CD4-positive, alpha-beta T cell (primary cell): ENCODE measurements at places on chromosomes 7 and 10. TPM values are rescaled to one million over a fixed set of nuclear protein-coding genes. Genes with fewer than 3 reads are reported as not detected.

Gene VSIR
- 91.4 TPM for total RNA-seq

Gene LIPM
- not detected for total RNA-seq

Gene MNX1
- not detected for total RNA-seq

Gene UCMA
- not detected for total RNA-seq

DNA sequence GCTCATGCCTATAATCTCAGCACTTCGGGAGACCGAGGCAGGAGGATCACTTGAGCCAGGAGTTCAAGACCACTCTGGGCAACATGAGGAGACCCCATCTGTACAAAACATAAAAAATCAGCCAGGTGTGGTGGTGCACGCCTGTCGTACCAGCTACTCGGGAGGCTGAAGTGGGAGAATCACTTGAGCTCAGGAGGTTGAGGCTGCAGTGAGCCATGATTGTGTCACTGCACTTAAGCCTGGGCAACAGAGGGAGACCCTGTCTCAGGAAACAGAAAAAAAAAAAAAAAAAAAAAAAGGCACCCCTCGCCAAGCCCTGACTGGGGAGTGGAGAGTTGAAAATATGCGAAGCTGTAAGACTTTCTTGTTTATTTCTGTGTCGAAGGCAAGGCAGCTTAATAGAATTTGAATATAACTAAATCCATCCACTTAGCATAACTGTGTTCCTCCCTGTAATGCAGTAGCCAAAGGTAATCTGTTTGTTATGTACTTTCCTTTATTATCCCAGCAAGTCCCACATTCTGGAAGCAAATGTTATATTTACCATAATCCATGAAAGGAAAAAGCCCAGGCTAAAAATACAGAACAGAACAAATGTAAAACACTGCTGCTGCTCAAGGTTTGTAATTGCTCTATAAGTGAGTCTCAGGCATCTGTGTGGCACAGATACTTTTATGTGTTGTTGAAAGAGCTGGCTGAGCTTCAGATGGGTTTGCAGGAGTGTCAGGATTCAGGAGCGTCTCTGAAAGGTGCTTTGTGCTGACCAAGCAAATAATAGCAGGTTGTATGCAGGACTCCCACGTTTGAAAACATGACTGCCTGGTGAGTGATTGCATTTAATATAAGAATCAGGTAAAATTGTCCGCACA lies 127.2 kb downstream of the CELF2 start:
- DNase-seq = no peak

DNA sequence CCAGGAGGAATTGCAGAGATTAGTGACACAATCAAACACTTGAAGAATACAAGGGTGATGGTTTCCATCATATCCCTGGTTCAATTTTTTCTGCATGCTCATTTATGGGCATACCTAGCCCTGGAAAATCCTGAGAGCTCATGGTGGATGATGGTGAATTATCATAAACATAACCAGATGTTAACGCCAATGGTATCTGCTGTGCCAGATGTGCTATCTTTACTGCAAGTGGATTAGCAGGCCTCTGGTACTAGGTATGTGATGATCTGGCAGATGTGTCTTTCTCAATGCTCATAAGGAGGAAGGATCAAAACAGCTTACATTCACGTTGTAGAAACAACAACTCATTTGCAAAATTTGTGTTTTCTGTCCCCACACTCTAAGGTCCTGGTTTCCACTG lies 150.5 kb downstream of the FZD1 start:
- DNase-seq = no peak

GRCh38 chr7:139844779-139845442 lies 15.8 kb downstream of the TBXAS1 start:
- no peak for DNase-seq

DNA sequence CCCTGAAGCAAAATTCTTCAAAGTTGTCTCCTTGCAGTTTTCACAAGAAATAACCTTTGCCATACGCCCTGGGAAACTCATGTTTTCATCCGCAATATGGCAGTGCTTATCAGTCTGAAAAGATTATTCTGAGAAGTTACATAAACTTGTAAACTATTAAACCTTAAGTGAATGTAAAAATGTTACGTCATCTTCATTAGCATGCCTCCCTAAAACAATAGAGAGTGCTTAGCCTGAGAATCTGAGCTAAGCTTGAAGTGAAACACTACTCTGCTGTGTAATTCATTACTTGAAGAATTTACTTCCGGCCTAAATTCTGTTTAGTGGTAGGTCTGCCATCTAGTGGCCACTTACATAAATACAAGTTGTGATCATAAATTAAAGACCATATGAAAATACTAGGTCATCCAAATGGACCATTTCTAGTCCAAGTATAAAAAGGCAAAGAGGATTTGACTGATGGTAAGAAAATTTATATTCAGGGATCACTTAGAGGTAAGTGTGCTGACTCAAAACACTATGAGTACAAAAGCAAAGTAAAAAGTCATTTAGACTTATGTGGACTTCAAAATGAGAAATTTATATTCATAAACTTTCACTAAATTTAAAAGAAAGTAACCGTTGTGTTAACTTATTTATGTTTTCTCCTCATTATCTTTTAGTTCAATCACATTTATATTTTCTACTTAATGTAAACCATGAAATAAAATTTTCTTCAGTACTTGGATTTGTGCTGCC lies 745.1 kb upstream of the LRRTM3 start:
- peak; percentile 59 for DNase-seq

GRCh38 chr10:103800789-103801540 lies 54.4 kb downstream of the SH3PXD2A start:
- DNase-seq = peak; percentile 28

DNA sequence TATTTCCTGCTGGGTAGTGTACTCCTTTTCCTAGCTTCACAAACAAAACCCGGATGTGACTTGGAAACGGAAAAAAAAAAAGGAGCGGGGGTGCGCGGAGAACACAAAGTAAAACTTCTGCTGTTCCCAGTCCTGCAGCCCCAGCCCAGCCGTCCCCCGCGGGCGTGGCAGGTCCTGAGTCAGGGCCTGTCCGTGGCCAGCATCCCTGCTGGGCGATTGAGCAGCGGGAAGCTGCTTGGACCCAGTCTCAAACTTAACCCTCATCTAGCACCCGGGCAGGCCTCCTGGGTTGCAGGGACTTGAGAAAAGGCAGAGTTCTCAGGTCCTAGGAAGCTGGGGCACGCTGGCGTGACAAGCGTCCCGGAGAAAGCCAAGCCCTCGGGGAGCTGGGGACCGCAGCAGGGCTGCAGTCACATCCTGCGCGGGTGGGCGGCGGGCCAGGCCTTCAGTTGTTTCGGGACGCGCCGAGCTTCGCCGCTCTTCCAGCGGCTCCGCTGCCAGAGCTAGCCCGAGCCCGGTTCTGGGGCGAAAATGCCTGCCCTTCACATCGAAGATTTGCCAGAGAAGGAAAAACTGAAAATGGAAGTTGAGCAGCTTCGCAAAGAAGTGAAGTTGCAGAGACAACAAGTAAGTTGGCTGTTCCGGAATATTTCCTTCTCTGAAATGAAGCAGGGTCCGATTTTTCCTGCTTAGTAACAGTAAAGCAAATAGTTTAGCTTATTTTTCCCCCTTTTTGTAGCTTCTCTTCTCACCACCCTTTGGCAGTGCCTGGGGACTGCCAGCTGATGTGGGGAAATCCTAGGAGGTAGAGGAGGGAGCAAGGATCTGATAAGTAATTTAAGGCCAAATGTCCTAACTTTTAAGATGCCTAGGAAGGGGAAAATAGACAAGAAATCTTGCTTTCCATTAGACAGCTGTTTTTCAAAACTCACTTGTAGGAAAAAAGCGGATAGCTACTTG lies at the start of gene GNG11:
Gene GNG11 (plus strand): TSS at position 129 of the 960 bp plus-strand sequence. CDS start 403 bp downstream, at position 532.
- no peak for DNase-seq

GRCh38 chr10:94762393-94762792 lies at the start of gene CYP2C19:
Gene CYP2C19, plus strand, starts transcription at chr10:94762681. Its CDS starts 25 bp downstream, at chr10:94762706.
- no peak for DNase-seq

- no peak for DNase-seq
Measured at GRCh38 chr10:128440513-128441160, 314.4 kb upstream of the MKI67 start.

DNA sequence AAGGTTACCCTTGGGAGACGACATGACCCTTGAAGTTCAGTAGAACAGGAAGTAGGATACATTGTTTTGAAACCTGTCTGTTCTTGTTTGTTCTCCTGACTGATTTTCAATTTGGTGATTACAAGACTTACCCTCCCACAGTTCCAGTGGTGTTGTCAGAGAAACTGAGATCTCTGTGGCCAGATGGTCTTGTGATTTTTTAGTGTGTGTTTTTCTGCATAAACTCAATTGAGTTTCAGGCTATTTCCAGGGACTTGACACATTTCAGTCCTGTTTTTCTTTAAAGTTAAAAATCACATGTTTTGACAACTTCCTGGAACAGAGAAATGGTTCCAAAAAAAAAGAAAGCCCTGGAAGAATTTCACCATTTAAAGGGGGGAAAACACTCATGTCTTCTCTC lies 22.3 kb downstream of the PIK3CG start:
- no peak for DNase-seq

- DNase-seq = no peak
Measured at GRCh38 chr7:45581271-45581780, 7.2 kb downstream of the ADCY1 start.

DNA sequence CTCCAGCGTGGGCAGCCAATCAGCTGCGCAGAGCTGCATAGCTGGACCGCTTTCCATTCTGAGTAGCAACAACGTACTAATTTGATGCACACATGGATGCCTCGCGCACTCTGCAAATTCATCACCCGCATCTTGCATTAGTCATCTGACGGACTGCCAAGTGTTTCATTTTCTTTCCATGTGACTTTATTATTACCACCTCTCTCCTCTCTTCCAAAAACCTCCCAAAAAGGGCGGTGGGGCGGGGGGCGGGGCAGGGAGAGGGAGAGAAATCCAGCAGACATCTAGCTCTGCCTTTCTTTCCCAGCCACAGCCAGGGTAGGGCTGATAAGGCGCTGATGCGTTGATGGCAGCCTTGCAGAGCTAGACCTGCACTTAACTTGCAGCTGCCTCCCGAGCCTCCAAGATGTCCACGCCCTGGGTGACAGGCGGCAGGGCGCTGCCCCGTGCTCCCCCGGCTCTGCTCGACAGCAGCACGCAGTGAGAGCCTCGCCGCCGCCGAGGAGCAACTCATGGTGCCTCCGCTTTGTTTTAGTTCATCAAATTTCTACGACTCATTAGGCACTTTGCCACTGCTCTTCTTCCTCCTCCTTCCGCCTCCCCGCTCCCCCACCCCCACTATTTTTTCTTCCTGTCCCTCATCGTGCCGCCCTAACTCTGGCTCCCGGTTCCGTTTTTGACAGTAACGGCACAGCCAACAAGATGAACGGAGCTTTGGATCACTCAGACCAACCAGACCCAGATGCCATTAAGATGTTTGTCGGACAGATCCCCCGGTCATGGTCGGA lies 147.3 kb downstream of the CELF2 start:
- peak; percentile 59 for DNase-seq

- no peak for DNase-seq
Measured at GRCh38 chr10:117661316-117661715, 118.8 kb downstream of the EMX2 start.

DNA sequence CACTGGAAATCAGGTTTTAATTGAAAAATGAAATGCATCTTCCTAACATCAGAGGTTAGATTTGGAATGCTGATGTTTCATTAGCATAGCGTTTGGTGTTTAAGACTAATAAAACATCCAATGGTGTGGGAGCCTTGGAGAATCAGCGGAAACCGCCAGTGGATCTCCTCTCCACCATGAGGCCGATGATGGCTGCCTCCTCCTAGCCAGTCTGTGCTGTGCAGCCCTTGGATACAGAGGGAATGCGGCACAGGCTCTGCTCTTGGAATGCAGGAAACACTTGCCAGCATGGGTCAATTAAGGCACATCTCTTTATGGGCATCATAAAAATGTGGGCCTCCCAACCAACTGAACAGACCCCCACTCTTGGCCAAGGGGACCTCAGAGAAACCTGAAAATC lies 259.9 kb downstream of the GLRX3 start:
- no peak for DNase-seq

DNA sequence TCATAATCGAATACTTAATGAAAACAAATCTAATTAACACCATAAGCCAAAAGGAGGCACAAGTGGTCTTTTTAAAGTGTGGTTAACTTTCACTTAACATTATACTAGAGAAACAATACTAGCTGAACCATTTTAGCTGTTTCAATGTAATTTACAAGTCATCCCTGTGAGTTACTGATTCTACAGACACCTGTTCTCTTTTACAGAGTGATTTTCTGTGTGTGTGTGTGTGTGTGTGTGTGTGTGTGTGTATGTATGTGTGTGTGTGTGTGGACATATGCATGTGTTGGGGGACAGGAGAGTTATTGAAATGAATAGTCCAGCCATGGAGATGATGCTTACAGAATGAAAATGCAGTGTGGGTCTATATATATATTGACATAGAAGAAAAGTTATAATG lies 200.2 kb downstream of the DNAJC1 start:
- no peak for DNase-seq
